ENCODE measurements at places on chromosomes 13 and 19. TPM values are rescaled to one million over a fixed set of nuclear protein-coding genes. Genes with fewer than 3 reads are reported as not detected.

CEACAM3 gene
- total RNA-seq = not detected

PNMA8B gene
- total RNA-seq = 0.06 TPM

TNFSF11 gene
- 0.87 TPM for total RNA-seq

TINCR gene
- 0.58 TPM for total RNA-seq

- no peak for DNase-seq
Observed at GRCh38 chr13:33411312-33411711, 125.8 kb upstream of the STARD13 start.

DNA sequence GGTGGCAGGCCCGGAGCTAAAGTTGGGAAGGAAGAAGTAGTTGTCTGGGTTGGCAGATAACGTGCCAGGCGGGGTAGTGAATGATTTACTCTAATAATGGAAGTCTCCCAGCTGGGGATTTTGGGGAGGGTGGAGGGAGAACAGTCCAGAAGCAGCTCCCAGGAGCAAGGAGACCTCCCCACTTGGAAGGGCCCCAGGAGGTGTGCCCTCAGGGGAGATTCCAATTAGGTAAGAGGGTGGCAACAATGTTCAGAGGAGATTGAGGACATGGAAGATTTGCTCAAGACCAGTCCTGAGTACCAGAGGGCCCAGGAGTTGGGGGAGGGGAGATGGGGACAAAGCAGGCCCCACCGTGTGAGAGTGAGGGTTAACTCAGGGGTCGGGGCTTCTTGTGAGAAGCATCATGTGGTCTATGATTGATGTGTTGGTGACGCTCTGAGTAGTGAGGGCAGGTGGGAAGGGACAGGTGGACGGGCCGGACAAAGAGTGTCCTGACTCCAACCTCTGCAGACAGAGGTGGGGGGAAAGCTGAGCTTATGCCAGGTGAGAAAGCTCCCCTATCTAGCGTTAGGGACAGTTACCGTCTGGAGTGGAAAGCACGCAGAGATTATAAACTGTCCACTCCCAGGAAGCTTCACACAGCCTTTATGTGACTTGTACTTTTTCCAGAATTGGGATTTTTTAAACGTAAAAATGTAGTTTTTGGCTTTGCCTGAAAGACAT lies 3.5 kb downstream of the SPINT2 start:
- no peak for DNase-seq

LILRB2 gene
- total RNA-seq = not detected

DNA sequence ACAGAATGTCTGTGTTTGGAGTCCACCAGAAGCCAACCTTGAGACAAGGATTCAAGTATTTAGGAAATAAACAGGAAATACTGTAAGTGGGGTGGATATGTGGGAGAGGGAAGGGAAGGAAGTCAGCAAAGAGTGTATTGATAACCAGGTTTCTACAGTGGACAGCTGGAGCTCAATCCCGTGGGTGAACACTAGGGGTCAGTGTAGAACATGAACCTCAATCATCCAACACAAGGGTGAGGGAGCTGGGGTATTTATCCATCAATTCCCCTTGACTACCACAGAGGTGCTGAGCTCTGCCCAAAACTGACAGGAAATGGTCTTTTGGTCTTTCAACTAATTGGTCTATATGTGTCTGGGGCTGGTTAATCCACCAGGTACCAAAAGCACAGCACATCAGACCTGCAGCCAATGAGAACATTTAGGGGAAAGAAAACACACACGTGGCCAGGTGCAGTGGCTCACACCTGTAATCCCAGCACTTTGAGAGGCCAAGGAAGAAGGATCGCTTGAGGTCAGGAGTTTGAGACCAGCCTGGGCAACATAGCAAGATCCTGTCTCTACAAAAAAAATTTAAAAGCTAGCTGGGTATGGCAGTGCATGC lies 5.6 kb upstream of the SYDE1 start:
- peak; percentile 68 for DNase-seq

DNA sequence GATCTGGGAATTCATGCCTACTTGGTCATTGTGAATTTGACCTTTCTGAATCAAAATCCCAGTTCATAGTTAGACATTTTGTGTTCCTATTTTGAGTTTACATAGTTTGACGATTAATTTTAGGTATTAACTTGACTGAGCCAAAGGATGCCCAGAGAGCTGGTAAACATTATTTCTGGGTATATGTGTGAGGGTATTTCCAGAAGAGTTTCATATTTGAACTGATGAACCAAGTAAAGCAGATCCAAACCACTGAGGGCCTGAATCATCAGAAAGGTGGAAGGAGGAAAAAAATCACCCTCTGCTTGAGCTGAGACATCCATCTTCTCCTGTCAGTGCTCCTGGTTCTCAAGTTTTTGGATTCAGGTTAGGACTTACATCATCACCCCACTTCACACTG lies 116.6 kb downstream of the CYSLTR2 start:
- DNase-seq = no peak

GRCh38 chr19:30882411-30883005 lies 466.7 kb downstream of the TSHZ3 start:
- DNase-seq = no peak

DNA sequence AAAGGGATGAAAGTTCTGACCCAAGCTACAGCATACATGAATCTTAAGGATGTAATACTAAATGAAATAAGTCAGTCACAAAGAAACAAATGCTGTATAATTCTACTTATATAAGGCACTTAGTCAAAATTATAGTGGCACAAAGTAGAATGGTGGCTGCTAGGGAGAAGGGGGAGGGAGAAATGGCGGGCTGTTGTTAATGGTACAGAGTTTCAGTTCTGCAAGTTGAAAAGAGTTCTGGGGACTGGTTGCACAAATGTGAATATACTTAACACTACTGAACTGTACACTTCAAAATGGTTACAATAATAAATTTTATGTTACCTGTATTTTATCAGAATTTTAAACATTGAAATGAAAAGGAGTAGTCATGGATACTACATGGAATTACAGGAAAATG lies 48.9 kb upstream of the CLDN10 start:
- DNase-seq = no peak

GRCh38 chr13:50441130-50441529 lies 402.4 kb downstream of the DLEU7 start:
- DNase-seq = no peak

DNA sequence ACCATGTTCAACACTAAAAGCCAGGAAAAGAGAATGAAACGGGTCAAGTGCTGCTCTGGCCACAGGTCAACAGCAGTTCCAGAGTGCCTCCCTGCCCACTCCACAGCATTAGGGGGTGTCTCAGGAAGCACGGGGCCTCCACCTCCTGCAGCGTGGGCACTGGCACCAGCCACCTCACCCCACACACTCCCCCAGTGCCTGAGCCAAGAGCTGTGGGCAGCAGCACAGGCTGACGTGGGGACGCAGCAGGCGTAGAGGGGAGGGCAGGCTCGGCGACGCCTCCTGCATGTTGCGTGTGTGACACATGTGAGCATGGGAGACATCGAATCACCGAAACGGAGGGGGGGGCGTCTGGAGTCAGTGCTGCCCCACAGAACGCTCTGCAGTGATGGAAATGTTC lies 21.4 kb upstream of the TMEM160 start:
- no peak for DNase-seq

GRCh38 chr13:113178896-113179167 lies 20.4 kb downstream of the PROZ start:
- DNase-seq = no peak

- peak; percentile 61 for DNase-seq
Observed at GRCh38 chr19:46821512-46822409, 28.9 kb downstream of the AP2S1 start.

DNA sequence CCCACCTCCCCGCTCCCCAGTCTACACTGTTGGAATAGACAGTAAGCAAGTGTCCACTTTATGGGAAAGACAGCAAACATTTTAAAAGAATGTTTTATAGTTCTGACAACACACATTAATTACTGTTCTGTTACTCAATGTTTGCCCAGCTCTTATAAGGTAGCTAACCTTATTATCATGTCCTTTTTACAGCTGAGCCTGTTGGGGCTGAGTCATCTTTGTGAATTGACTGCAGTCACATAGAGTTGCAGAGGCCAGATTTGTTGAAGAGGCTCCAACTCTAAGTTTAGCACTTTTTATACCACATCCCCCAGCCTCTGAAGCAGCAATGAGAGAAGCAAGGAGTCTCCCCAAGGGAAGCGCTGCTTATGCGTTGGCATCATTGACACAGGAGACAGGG lies 76.2 kb downstream of the C13orf42 start:
- DNase-seq = no peak

DNA sequence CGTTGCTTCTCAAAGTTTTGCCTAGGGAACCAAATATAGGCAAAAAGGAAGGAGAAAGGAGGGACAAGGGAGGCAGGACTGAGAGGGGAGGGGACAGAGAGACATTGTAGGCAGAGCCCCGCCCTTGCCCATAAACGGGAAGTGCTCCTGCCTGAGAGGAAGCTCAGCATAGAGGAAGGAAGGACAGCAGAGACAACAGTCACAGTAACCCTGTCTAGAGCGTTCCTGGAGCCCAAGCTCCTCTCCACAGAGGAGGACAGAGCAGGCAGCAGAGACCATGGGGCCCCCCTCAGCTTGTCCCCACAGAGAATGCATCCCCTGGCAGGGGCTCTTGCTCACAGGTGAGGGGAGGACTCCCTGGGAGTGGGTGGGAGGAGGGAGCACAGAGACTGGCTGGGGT lies at the start of gene CEACAM21:
Gene CEACAM21, plus strand, starts transcription at position 169 of the 400 bp plus-strand sequence. Its CDS starts 109 bp downstream, at position 278.
- peak; percentile 80 for DNase-seq

DNA sequence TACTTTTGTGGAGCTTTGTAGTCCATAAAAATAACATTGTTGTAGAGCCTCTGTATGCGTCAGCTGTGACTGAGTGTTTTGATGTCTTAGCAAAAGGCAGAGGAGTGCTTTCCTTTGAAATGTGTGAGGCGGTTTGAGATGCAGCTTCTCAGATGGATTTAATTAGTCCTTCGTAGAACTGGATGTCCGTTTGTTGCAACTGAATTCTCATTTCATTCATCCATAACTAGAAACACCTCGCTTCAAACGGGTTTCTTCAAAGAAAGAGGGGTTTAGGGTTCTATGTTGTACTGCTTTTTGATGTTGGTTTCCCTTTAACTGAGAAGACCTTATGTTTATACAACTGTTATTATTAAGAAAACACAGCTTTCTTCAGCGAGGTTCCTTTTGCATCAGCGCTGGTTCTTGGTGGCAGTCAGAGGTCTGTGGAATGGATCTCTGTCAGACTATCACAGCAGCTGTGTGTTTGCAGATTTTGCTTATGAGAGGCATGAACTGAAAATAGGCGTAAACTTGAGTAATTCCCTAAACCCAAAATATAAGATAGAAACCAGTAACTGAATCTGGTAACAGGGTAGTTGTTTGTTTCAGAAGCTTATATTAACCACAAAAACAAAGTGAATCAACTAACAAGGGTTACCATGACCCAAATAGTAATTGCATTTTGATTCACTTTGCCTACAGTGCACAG lies 194.4 kb downstream of the GGACT start:
- peak; percentile 10 for DNase-seq

ZNF431 gene
- total RNA-seq = 25.8 TPM

DNA sequence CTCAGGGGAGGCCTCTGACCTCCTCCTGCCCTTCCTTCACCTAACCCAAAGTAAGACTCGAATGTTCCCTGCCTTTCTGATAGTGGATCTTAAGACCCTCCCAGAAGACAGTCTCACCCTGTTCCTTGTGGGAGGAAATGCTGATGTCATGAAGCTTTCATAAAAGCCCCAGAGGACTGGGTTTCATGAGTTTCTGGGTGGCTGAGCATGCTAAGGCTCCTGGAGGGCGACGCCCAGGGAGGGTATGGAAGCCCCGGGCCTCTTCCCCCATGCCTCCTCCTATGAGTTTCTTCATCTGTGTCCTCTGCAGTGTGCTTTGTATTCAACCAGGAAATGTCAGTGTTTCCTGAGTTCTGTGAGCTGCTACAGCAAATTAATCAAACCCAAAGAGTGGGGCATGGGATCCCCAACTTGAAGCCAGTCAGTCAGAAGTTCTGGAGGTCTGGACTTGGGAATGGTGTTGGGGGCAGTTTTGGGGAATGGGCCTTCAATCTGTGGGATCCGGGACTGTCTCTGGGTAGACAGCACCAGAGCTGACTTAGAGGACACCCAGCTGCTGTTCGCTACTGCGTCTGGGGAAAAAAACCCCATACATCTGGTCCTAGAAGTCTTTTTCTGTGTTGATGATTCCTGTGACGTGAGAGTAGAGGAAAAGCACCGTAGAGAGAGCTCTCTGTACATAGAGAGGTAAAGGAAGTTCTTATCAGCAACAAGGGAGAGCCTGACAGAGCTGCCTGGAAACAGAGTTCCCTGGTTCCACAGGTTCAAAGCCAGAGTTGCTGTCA lies 2.0 kb upstream of the LILRB2 start:
- no peak for DNase-seq
